ENCODE measurements at places on chromosomes 4 and X.

- no peak for DNase-seq
Observed at GRCh38 chr4:177427192-177427591, 15.0 kb downstream of the AGA start.

GRCh38 chr4:73603854-73604584 is 16.2 kb downstream of the RASSF6 start:
- DNase-seq, result no peak

DNA sequence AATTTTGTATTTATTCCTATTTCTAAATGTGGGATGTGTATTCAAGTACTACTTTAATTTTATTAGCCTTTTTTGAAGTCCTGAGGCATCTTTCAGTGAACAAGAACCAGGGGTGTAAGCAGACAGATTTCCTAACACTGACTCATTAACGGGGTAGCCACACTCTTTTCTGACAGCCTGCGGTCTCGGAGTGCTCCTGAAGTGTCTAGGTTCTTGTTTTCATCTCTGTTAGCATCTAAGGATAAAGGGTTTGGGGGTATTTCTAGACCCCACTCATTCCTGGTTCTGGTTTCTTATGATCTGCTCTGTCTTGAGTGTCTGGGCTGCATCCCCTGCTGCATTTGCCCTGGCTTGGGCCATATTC is 71.9 kb downstream of the GC start:
- no peak for DNase-seq

DNA sequence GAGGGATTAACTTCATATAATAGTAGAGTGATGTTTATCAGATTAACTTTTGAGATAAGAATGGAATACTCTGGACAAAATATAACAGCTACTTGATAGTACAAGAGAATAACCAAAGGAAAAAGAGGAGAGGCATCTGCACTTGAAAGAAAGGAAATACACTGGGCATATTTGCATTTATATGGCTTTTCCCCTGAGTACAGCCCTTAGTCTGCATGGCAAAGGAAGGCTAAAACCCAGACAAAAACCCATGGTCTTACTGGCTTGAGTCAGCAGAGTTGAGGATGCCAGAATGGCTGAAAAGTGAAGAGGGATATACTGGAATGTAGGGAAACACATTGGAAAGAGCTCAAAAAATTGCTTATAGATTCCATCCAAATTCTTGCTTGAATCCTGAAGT is 101.6 kb downstream of the COL4A5 start:
- DNase-seq, result no peak

DNA sequence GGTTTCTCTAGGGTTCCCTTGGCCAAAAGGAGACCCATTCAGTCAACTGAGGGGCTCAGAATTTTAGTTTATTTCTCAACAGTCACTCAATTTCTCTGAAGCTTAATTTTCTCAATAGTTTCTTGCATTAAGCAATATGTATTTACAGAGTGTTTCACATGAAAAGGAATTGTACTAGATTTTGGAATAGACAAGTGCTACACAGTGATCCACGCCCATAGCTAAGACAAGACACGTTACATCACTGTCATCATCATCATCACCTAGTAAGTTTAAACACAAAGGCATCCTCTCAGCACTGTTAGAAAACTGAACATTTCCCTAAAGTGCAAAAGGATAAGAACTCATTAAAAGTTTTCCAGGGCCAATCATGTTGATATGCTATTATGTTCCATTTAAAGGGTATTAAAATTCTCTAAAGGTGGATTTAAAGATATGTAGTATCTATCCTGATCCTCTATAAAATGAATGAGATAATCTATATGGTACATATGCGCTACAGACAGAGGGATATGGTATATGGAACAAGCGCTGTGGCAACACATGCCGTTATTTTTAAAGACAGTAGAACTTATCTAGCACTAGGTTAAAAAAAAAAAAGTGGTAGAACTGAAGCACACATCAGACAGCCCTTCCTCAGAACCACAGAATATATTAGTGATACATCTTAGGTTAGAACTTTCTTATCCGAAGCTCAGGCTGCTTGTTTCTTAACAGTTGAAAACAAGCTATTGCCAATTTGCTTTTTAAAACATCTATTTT is 12.1 kb downstream of the PPA2 start:
- DNase-seq, result no peak

DNA sequence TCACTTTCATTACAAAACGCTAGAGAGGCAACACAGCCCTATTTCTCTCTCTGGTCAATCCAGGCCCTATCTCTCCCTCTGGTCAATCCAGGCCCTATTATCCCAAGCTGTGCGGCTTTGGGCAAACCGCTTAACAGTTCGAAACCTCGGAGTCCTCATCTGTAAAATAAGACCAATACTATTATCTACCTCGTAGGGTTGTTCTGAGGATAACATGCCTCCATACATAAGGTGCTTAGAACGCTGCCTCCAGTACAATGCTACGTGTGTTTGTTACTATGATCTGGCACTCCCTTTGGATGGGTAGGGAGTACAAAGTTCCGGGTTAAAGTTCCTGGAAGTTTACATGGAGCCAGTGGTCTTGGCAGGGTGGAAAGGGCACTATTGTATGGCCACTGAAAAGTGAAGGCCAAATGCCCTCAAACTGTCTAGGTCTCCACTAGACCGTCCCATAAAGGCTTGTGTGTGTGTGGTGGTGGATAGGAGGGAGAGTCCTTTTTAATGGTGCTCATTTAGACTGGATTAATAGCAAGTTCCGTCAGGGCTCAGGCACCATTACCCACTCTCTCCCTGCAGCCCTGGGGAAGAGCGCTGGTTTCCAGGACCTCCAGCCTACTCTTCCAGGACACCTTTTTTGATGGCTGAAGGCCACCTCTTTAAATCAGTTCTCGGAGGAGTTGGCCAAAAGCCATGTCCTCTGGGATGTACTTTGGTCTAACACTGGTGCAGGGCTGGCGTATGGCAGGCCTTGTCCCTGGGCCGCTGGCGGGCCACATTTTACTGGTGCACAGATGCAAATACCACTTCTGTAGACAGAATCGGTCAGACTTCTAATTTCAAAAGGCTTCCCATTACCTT is 75.6 kb upstream of the BCOR start:
- DNase-seq, result no peak

GRCh38 chr4:1249731-1250526 is 999 bp upstream of the CTBP1 start:
- DNase-seq, result peak; percentile 87

- no peak for DNase-seq
Observed at GRCh38 chrX:65671286-65671685, 3.8 kb downstream of the MSN start.

- no peak for DNase-seq
Observed at GRCh38 chrX:133574716-133575115, 159.4 kb upstream of the GPC4 start.

DNA sequence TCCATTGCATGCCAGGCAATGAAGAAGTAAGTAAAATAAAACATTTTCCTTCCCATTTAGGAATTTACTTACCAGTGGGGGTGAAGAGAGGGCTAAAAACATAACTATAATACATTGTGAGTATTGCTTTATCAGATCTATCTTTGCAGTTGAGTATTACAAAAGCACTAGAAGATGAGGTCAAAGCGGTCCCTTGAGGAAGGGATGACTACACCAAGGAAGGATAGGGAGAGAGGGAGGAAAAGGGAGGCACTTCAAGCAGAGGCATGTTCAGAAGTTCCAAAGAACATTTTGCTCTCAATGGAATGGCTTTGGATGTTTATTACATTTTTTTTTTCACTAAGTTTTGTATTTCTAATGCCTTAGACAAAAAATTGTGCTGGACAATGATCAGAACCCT is 127.8 kb downstream of the TET2 start:
- DNase-seq, result no peak

Data from GM13976 (cell line).